Right kidney (tissue), 9 donors: ENCODE measurements at places on chromosomes 7 and 10.

- DNase-seq, result no peak
These were observed 30.8 kb downstream of the ZNF438 start for GRCh38 chr10:31000867-31001266.

GRCh38 chr7:24129597-24129996 is 154.4 kb upstream of the NPY start:
- no peak for DNase-seq

- DNase-seq, result peak; percentile 71
These were observed 58.9 kb downstream of the CALML3 start for GRCh38 chr10:5583525-5584175.

DNA sequence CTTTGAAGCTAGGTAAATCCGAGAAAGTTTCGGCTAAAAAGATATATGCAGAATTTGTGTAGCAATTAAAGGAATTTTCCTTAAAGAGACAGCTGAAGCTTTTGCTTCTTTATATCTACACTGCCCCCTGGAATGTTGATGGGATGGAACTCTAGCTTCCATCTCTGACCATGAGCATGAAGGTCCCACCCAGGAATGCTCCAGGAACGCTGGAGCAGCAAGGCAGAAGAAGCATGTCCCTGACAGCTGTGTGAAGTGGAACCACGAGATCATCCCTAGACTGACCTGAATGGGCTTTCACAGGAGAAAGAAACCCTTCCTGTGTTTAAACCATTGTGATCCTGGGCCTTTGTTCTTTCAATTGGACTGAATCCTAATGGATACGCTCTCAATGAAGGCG is 99.7 kb upstream of the NOBOX start:
- no peak for DNase-seq

GRCh38 chr10:132946806-132947546 is 4.6 kb upstream of the CFAP46 start:
- DNase-seq, result no peak

GRCh38 chr7:87083865-87084519 is 24.5 kb upstream of the ELAPOR2 start:
- DNase-seq, result no peak

- DNase-seq, result peak; percentile 10
These were observed 927 bp upstream of the DEPP1 start for GRCh38 chr10:44979281-44980191.

DNA sequence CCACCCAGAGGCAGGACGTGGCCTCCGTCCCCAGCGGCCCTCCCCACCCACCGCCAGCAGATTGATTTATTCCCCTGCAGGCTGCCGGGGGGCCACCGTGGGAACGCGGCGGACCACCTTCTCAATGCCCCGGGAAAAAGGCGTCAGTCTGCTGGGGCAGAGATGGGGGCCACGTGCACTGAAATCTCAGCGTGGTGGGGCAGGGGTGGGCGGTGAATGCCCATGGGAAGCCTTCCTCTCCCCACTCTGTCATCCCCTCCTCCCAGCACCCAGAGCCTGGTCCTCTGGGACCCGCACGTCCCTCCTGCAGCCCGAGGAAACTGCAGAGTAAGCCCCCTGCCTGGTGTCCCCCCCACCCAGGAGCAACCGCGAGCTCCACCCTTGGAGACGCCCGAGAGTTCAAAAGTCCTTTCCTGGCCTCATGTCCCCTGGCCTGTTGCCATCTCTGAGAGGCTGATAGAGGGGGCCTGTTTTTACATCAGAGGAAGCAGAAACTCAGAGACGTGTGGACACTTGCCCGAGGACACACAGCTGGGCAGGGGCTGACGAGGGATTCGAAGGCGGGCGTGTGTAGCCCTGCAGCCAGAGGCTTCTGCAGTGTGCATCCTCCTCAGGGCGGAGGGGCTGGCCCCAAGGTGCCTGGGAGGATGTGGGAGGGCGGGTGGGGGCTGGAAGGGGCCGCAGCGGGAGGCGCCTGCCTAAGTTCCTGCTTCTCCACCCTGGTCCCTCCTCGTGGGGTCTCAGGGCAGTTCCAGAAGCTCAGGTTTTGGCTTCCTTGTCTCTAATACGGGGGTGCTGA is 21.8 kb downstream of the UNCX start:
- peak; percentile 31 for DNase-seq

DNA sequence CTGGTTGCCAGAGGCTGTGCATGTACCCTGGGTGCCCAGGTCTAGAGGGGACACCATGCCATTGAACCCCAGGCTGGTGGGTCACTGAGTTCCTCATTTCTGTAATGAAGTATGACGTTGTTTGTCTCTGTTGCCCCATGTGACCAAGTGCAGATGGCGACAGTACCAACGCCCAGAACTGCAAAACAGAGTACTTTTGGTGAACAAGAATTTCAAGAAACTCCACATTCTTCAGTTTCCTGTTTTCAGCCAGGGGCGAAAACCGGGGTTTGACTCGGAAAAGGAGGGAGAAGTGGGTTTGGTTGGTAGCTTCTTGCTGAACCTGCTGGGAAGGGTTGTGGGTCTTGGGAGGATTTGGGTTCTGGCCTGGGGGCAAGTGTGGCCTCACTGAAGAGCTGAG is 18.2 kb downstream of the CYP17A1 start:
- no peak for DNase-seq

- DNase-seq, result no peak
These were observed 39.5 kb upstream of the NCAPG2 start for GRCh38 chr7:158744070-158744469.

DNA sequence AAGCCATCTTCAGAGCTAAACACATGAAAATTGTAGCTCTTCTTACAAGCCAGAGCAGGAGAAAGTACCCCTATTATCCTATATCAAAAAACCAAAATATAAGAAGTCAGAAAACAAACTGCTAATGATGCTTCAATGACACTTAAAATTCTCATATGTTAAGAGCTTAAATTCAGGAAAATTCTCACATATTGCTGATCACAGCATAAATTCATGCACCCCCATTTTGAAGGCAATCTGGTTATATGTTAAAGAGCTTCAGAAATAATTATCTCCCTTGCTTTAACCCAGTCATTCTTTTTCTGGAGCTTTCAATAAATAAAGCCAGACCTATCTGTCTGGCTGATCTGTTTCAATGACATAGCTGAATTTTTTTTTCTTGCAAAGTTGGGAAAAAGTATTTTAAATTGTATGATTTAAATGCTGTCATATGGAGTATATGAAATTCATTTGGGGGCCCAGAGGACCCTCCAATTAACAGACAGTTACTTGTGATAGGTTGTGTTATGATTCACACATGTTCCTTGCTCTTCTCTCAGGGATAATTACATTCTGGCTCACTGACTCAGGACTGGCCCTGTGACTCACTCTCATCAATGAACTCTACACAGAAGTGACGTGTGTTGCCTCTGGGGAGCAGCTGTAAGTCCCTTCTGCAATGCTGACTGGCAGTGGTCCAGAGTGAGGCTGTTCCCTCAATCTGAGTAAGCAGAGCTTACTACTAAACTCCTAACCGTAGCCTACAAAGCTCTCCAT is 85.2 kb downstream of the HGF start:
- no peak for DNase-seq

GRCh38 chr7:103637094-103637493 is 191.1 kb upstream of the SLC26A5 start:
- no peak for DNase-seq

DNA sequence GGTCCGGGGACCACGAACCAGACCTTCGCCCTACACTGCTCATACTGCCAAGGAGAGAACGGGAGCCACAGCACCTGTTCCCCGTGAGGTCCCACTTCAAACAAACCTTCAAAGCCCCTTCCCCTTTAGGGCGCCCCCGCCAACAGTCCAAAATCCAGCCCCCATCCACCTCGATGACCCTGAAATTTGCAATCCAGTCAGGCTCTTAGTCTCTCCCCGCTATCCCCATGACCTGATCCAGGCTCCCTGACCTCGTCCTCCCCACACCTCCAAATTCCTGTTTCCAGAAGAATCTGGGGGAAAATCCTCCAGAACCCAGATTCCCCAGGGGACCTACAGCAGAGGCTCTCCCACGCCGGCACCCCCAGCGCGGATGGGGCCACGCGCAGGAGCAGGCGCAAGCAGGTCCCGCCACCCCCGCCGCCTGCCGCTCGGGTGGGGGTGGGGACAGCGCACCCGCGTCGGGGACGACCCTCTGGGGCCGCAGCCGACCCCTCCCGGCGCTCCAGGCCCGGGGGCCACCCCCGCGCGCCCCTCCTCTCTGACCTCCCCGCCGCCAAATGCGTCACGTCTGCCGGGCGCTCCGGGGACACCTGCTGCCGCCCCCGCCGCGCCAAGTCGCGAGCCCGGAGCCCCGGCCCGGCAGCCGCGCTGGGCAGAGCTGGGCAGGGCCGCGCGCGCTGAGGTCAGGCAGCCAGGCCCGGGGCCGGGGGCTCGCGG is 753 bp downstream of the CAMK2B start:
- peak; percentile 25 for DNase-seq

GRCh38 chr7:79096361-79096805 is 357.1 kb downstream of the MAGI2 start:
- no peak for DNase-seq

DNA sequence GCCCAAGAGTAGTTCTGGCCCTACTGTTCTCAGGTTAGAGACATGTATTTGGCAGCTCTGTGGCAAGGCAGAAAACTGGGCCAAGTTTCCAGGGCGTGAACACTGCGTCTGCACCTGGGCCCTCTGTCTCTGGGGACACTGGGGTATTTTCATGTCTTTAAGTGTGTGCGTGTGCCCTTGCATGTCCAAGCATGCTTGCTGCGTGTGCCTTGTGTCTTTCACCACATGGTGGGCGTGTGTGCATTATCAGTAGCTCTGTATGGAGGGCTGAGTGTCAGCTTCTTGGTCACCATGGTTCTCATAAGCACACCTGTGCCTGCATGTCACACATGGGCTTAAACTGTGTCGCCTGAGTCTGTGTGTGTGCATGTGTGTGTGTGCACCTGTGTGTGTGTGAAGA is 69.3 kb downstream of the HIPK2 start:
- no peak for DNase-seq

- DNase-seq, result no peak
These were observed 31.3 kb downstream of the CTBP2 start for GRCh38 chr10:125129076-125129458.

- DNase-seq, result no peak
These were observed 218.2 kb upstream of the PRSS58 start for GRCh38 chr7:142476077-142476476.

- no peak for DNase-seq
These were observed 8.1 kb downstream of the STK17A start for GRCh38 chr7:43590862-43591557.

DNA sequence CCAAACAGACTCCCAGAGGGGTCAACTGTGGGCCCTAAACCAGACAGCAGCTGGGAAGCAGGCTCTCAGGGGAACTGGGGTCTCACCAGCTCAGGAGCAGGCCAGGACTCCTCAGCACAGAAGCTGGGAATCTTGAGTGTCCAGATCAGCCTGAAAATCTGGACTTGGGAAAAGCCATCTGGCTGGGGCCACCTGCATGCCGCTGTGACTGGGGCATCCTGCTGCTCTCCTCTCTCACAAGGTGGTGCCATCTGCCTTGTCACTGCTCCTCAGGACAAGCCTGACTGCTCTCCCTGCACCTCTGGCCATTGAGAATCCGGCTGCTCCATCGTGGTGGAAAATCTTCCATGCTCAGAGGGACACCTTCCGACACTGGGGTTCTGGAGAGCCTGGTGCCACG is 141.4 kb downstream of the PLPP4 start:
- DNase-seq, result no peak

DNA sequence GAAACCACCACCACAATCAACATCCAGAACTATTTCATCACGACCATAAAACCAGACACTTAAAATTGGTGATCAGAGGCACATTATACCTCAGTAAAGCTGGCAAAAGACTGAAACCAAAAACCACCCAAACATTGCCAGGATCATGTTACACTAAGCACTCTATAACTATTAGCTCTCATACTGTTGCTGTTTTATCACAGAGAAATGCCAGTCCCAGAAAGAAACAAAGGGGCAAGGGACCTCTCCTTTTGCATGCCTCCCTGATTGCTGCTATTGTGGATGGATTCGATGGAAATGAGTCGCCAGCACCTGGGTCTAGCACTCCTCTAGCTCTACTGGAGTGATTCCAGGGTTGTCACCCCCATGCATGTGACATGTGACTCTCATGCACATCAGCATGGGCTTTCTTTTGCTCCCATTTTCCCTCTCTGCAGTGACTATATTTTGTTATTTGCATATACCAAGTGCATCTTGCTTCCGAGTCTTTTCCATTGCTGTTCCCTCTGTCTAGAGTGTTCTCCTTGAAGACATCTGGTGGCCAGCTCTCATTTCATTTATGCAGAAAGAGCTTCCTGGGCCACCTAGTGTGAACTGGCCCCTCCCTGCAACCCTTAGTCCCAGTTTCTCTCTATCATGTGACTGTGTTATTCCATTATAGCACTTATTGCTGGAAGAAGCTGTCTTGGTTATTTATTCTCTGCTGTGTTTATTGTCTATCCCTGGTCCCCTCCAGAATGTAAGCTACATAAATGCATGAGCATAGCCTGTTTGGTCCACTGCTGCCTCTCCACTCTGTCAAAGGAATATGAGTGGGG is 300.6 kb downstream of the PLXNA4 start:
- DNase-seq, result no peak

DNA sequence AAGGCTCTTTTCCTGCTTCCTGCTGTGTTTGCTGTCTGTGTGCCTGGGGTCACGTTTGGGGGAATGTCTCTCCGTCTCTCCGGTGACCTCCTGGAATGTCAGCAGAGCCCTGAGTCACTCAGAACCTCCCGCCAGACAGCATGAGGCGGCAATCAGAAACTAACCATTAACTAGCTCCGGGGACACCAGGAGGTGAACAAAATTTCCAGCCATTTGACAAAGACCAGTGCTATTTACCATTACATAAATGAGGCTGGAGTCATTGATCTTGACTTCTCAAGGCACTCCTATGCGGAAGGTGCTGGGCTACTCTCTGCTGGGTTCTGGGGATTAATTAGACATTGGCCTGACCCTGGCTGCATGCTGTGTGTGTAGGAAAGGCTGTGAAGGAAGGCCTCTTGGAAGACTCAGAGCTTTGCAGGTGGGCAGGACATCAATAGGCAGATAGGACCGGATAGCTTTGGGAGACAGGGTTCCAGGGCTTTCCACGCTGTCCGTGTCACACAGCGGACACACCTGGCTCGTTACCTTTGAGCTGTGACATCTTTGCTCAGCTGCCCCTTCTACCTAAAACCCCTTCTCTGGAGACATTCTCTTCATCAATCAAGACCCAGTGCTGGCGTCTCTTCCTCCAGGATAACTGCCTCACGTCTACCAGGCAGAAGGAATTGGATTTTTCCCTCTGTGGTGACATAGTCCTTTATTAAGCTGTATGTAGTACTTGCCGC is 77.0 kb downstream of the PFKFB3 start:
- no peak for DNase-seq

GRCh38 chr7:80302636-80303035 is 168.0 kb downstream of the GNAI1 start:
- DNase-seq, result no peak

DNA sequence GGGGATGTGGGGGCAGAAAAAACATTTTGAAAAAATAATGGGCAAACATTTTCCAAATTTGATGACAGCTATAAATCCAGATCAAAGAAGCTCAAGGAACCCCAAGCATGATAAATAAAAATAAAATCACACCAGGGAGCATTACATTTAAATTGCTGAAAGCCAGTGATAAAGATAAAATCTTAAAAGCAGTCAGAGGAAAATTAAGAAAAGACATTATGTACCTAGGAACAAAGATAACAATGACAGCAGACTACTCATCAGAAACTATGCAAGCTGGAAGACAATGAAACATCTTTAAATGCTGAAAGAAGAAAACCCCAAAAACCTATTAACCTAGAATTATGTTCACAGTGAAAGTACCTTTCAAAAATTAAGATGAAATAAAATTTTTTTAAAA is 23.3 kb downstream of the NEUROG3 start:
- DNase-seq, result no peak

- no peak for DNase-seq
These were observed 22.2 kb downstream of the TYW1B start for GRCh38 chr7:72805526-72806494.
